ENCODE measurements at places on chromosomes 5 and 9. TPM values are rescaled to one million over a fixed set of nuclear protein-coding genes. Genes with fewer than 3 reads are reported as not detected.
A peak's percentile ranks its signal among the peaks of the same experiment; 100 is the strongest.

Gene CATSPER3
- total RNA-seq: 0.34 TPM

Gene TRPM3
- total RNA-seq: not detected

Gene NR3C1
- total RNA-seq: 51.3 TPM

Gene PCDHB3
- total RNA-seq: not detected

Gene GABRA1
- total RNA-seq: not detected

Gene SLCO6A1
- total RNA-seq: not detected

Gene CKMT2
- not detected for total RNA-seq

Gene DNAI1
- total RNA-seq: not detected

Gene FOXD4L3
- not detected for total RNA-seq

Gene NR5A1
- total RNA-seq: not detected

Gene RICTOR
- total RNA-seq: 28.2 TPM

DNA sequence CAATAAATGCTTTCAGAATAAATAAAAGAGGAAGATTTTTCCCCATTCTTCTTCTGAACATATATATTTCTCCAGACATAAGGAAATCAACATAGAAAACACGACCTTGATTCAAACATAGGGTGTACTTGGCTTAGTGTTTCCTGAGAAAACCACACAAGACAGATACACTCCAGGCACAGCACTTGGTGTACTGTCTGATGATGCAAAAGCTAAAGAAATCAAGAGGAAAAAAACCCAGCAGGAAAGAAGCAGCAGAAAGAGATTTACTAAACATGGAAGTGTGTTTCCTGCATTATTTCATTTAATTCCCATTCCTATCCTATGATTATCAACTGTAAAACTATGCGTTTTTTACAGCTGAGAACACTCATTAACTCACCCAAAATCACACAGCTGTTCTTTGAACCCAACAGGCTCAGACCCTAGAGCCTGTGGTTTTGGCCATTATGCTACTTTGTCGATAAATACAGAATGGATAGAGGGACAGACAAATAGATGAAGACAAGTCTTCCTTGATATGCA is 46.1 kb downstream of the NIPAL4 start:
- H3K27ac ChIP-seq: peak overlapping the region; percentile 68
- H3K27me3 ChIP-seq: no peaks in the 10 kb centered on the region
- H3K4me1 ChIP-seq: peaks cover 50% of the 10 kb centered on the region
- no peak overlapping the region for H3K4me3 ChIP-seq

DNA sequence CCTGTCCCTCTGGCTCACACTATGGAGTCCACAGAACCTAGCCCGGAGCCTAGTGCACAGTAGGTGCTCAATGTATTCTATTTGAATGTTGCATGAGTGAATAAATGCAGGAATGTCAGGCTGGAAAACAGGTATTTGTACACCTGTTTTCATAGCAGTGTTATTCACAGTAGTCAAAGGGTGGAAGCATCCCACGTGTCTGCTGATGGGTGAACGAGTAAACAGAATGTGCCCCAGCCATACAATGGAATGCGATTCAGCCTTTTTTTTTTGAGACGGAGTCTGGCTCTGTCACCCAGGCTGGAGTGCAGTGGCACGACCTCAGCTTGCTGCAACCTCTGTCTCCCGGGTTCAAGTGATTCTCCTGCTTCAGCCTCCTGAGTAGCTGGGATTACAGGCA is 31.5 kb upstream of the IER5L start:
- H3K4me3 ChIP-seq: no peak overlapping the region
- H3K4me1 ChIP-seq: peaks cover 13% of the 10 kb centered on the region
- H3K27me3 ChIP-seq: no peaks in the 10 kb centered on the region
- H3K36me3 ChIP-seq: no peaks in the 10 kb centered on the region
- no peak overlapping the region for H3K27ac ChIP-seq

DNA sequence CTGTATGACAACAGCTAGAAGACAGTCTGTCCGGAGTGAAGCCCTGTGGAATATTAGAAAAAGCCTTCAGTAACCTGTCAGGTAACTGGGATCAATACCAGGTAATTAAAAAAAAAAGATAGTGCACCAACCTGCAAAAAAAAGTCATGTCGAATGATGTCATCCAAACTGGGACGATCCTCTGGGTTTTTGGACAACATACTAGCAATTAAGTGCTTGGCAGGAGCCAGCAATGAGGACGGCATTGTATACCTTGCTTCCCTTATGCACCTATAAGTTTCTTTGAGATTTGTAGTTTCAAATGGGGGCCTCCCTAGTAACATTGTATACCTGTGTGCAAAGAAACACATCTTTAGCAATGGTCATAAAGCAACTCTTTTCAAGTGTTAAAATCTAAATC is 2.8 kb downstream of the PLK2 start:
- no peak overlapping the region for H3K4me3 ChIP-seq
- H3K27ac ChIP-seq: no peak overlapping the region
- DNase-seq: no peak
- H3K36me3 ChIP-seq: peaks cover 3% of the 10 kb centered on the region
- peaks cover 16% of the 10 kb centered on the region for H3K4me1 ChIP-seq

DNA sequence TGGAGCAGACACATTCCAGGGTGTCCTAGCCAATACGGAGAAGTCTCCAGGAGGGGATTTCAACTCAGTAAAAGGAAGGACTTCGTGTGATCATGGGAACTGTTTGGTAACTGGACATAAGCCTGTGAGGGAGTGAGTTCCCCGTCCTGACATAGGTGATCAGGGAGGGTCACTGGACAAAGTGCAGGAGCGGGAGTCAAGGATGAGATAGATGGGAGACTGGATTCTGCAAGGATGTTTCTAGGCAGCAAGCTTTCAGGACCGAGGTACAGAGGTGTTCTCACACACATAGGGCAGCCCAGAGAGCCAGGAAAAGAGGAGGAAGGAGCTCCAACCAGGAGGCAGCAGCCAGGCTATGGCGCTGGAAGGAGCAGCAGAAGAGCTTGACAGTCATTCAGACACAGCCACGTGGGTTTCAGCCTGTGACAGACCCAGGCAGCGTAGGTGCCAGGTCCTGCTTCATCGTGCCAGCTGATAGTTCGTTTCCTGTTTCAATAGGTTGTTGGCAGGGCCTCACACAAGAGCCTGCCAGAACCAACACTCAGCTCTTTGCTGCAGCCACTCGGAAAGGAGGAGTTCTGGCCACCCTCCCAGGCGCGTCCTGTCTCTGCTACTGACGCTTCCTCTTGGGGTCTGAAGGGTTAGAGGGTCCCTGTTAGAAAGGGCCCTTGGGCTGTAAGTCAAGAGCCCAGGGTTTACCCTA is 84.1 kb downstream of the AMBP start:
- no peak overlapping the region for H3K27ac ChIP-seq
- no peaks in the 10 kb centered on the region for H3K36me3 ChIP-seq
- H3K27me3 ChIP-seq: peaks cover 5% of the 10 kb centered on the region
- no peak overlapping the region for H3K4me3 ChIP-seq

- peaks cover 14% of the 10 kb centered on the region for H3K27me3 ChIP-seq
- no peak overlapping the region for H3K27ac ChIP-seq
- DNase-seq: no peak
- no peak overlapping the region for H3K4me3 ChIP-seq
These were observed 5.4 kb downstream of the SLC6A18 start for GRCh38 chr5:1230551-1230950.

GRCh38 chr9:69465473-69465872 is 140.5 kb downstream of the ENTREP1 start:
- H3K27ac ChIP-seq: no peak overlapping the region
- H3K4me3 ChIP-seq: no peak overlapping the region
- H3K27me3 ChIP-seq: peaks cover 2% of the 10 kb centered on the region
- no peak for DNase-seq
- no peaks in the 10 kb centered on the region for H3K36me3 ChIP-seq
- H3K4me1 ChIP-seq: peaks cover 2% of the 10 kb centered on the region

GRCh38 chr5:152397581-152397980 is 7.5 kb downstream of the NMUR2 start:
- no peak for DNase-seq
- H3K4me3 ChIP-seq: no peak overlapping the region
- peaks cover 5% of the 10 kb centered on the region for H3K4me1 ChIP-seq
- H3K27ac ChIP-seq: no peak overlapping the region
- no peaks in the 10 kb centered on the region for H3K27me3 ChIP-seq

GRCh38 chr9:135242049-135242396 is 154.6 kb downstream of the OLFM1 start:
- DNase-seq: no peak
- no peak overlapping the region for H3K4me3 ChIP-seq
- H3K36me3 ChIP-seq: no peaks in the 10 kb centered on the region
- no peaks in the 10 kb centered on the region for H3K27me3 ChIP-seq

- H3K4me3 ChIP-seq: no peak overlapping the region
- no peaks in the 10 kb centered on the region for H3K27me3 ChIP-seq
- no peak overlapping the region for H3K27ac ChIP-seq
- peaks cover 20% of the 10 kb centered on the region for H3K4me1 ChIP-seq
These were observed 41.6 kb downstream of the CLINT1 start for GRCh38 chr5:157817387-157817702.

DNA sequence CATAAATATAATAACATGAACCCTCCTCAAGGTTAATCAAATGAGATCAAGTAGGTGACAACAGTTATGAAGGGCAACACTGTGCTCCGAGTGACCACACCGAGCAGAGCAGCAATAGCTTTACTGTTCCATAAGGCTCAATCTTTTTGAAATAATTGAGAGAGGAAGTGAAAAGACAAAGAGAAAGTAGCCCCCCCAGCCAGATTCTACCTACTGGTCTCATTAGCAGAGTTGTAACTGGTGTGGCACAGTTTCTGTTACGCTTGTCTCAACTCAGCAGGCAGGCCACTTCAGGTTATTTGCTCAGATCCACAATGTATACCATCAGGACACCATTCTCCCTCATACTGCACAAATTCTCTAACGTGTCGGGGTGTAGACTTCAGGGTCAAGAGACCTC is 14.0 kb downstream of the PRUNE2 start:
- H3K4me1 ChIP-seq: no peaks in the 10 kb centered on the region
- H3K4me3 ChIP-seq: no peak overlapping the region
- H3K27ac ChIP-seq: no peak overlapping the region
- H3K27me3 ChIP-seq: no peaks in the 10 kb centered on the region
- H3K36me3 ChIP-seq: no peaks in the 10 kb centered on the region

GRCh38 chr5:180990882-180991242 is 2.2 kb downstream of the BTNL3 start:
- H3K27ac ChIP-seq: no peak overlapping the region
- no peaks in the 10 kb centered on the region for H3K36me3 ChIP-seq
- no peak overlapping the region for H3K4me3 ChIP-seq
- no peak for DNase-seq

- peak overlapping the region; percentile 24 for H3K27ac ChIP-seq
- no peak overlapping the region for H3K4me3 ChIP-seq
- H3K4me1 ChIP-seq: peaks cover 38% of the 10 kb centered on the region
- no peaks in the 10 kb centered on the region for H3K27me3 ChIP-seq
These were observed 13.6 kb downstream of the GTF3C4 start for GRCh38 chr9:132683873-132684272.

- peak overlapping the region; percentile 79 for H3K27ac ChIP-seq
- H3K4me3 ChIP-seq: peak overlapping the region; percentile 27
- peaks cover 16% of the 10 kb centered on the region for H3K27me3 ChIP-seq
- H3K4me1 ChIP-seq: peaks cover 58% of the 10 kb centered on the region
- peaks cover 63% of the 10 kb centered on the region for H3K36me3 ChIP-seq
These were observed 17.3 kb downstream of the TCF7 start for GRCh38 chr5:134131578-134132350.

DNA sequence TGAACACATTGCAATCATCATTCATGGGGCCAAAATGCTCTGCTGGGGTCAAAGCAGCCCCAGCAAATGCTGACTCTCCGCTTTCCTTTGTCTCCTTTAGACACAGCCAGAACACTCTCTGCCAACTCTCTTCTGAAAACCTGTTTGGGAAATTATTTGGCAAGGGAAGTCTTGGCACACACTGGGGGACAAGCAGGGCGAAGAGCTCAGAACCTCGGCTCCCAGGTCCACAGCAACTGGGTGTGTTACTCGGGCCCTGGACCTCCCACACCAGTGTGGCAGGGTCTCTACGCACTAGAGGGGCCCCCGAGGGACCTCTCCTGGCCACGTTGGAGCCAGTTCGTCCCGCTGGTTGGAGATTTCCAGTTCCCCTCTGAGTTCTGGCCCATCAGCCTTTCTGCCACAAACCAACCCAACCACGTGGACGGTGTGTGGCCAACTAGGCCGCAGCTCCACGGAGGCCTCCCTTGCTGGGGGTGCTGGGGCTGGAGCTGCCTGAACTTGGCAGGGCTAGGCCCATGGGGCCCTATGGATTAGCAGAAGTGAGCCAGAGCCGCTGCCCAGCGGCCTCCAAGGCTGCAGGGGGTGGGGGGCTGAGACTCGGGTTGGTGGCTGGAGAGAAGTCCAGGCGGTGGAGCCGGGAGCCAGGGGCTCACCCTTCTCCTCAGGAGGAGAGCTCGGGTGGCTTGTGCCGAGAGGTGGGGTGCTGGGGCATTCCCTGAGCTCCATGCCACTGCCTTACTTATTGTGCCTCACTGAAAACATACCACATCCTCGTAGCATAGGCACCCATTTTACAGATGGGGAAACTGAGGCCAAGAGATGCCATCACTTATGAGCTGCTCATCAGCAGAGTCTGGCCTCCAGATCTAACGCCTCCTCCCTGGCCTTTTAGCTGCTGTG is 46.8 kb upstream of the RNU6ATAC start:
- H3K4me1 ChIP-seq: no peaks in the 10 kb centered on the region
- no peak for DNase-seq
- no peak overlapping the region for H3K4me3 ChIP-seq
- no peaks in the 10 kb centered on the region for H3K36me3 ChIP-seq
- no peak overlapping the region for H3K27ac ChIP-seq

GRCh38 chr5:150311015-150311692 is 8.4 kb upstream of the ARSI start:
- no peaks in the 10 kb centered on the region for H3K4me1 ChIP-seq
- H3K27ac ChIP-seq: no peak overlapping the region
- no peak for DNase-seq
- H3K36me3 ChIP-seq: no peaks in the 10 kb centered on the region

DNA sequence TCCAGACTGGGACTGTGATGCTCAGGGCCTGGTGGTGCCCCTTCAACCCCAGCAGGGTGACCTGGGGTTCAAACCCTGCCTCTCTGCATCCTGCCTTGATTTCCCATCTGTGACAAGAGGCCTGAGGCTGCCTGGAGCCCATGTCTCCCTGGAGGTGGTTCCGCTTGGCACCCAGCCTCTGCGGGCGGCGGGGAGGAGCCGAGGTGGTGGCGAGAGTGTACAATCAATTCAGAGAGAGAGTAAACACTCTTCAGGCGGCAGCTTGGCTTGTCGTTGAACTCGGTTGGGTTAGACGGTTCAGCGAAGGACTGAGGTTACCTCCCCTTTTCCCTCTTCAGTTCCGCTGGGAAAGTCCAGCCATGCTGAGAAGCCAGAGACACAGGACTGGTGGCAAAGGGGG is 39.3 kb downstream of the NTNG2 start:
- H3K4me1 ChIP-seq: no peaks in the 10 kb centered on the region
- H3K4me3 ChIP-seq: no peak overlapping the region
- no peaks in the 10 kb centered on the region for H3K27me3 ChIP-seq
- no peaks in the 10 kb centered on the region for H3K36me3 ChIP-seq

GRCh38 chr5:132392978-132393825 is 23.7 kb downstream of the SLC22A5 start:
- no peaks in the 10 kb centered on the region for H3K27me3 ChIP-seq
- no peak overlapping the region for H3K27ac ChIP-seq
- H3K4me3 ChIP-seq: no peak overlapping the region
- peaks cover 18% of the 10 kb centered on the region for H3K36me3 ChIP-seq
- DNase-seq: no peak

- H3K27me3 ChIP-seq: no peaks in the 10 kb centered on the region
- H3K36me3 ChIP-seq: peaks cover 59% of the 10 kb centered on the region
- no peak for DNase-seq
- peaks cover 58% of the 10 kb centered on the region for H3K4me1 ChIP-seq
These were observed 4.9 kb downstream of the TRIM52 start for GRCh38 chr5:181255836-181256578.

GRCh38 chr5:54221135-54221534 is 89.2 kb downstream of the ARL15 start:
- no peak overlapping the region for H3K27ac ChIP-seq
- H3K27me3 ChIP-seq: no peaks in the 10 kb centered on the region
- H3K4me3 ChIP-seq: no peak overlapping the region
- DNase-seq: no peak

Measured in activated T-helper 2 cell treated with anti-CD3 and anti-CD28 coated beads, Interferon-gamma antibody, Interleukin-2, Interleukin-4, amounts not matched to agents 10 μg/mL and 5 μg/mL and 100 μg/mL, durations not matched to agents 14 hours and 24 hours and 36 hours (primary cell).